ENCODE measurements at places on chromosomes 6 and 20.
A peak's percentile ranks its signal among the peaks of the same experiment; 100 is the strongest.

GRCh38 chr6:129637340-129638054 lies 72.5 kb downstream of the ARHGAP18 start:
- DNase-seq, result no peak

GRCh38 chr6:15280028-15280427 lies 34.2 kb downstream of the JARID2 start:
- DNase-seq, result no peak

DNA sequence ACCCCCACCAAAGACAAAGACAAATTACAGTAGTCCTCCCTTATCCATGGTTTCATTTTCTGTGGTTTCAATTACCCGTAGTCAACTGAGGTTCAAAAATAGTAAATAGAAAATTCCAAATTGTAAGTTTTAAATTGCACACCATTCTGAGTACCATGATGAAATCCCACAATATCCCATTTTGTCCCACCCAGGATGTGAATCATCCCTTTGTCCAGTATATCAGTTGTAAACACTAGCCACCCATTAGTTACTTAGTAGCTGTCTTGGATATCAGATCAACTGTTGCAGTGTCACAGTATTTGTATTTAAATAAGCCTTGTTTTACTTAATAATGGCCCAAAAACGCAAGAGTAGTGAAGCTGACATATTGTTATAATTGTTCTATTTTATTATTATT lies 364.0 kb upstream of the ARID1B start:
- DNase-seq, result no peak

- no peak for DNase-seq
Observed at GRCh38 chr6:119259027-119259426, 90.5 kb downstream of the MAN1A1 start.

- DNase-seq, result peak; percentile 3
Observed at GRCh38 chr20:9457136-9457535, 57.3 kb upstream of the LAMP5 start.

- peak; percentile 34 for DNase-seq
Observed at GRCh38 chr6:2911171-2911570, 8.1 kb upstream of the SERPINB9 start.

DNA sequence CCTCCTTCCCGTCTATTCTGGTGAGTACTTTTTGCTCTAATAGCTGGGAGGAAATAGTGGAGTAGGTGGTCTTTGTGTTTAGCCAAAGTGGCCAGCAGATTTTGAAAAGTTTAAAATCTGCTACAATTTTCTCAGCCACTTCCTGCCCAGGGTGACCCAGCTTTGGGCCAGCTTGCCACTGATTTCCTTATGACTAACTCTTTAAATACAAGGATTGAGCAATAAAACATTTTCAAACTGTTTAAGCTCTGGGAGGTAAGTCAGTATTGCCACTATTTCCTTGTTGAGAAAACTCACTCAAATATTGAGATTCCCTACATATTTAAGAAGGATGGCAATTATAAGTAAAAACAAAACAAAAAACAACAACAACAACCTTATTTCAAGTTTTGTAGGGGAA lies 54.5 kb downstream of the TRMT11 start:
- DNase-seq, result no peak

GRCh38 chr20:58515233-58516212 lies at the start of gene APCDD1L:
Gene APCDD1L (minus strand): TSS chr20:58515399. CDS start chr20:58514707, 692 bp downstream.
- no peak for DNase-seq

GRCh38 chr20:48531505-48531904 lies 296.3 kb downstream of the PREX1 start:
- DNase-seq, result peak; percentile 14

- DNase-seq, result no peak
Observed at GRCh38 chr6:18160911-18161310, 5.7 kb downstream of the KDM1B start.

DNA sequence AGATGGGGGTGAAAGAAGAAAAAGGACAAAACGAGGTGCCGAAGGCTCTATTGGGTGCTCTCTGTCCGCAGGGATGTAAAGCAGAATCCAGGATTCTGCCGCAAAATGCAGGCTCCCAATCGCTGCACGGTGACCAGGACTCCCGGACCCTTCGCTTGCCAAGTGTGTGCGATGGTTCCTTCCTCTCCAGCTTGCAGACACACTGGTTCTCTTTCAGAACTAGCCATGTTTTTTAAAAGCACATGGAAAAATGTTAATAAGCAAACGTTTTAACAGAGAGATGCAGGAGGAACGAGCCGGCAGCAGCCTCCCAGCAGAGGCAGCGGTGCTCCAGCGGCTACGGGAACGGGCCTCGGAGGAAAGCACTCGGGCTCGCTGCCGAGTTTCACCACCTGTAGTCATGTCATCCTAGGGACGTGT lies 59.6 kb downstream of the ZNF831 start:
- DNase-seq, result no peak

GRCh38 chr6:156102129-156102528 lies 646.5 kb upstream of the NOX3 start:
- peak; percentile 23 for DNase-seq

DNA sequence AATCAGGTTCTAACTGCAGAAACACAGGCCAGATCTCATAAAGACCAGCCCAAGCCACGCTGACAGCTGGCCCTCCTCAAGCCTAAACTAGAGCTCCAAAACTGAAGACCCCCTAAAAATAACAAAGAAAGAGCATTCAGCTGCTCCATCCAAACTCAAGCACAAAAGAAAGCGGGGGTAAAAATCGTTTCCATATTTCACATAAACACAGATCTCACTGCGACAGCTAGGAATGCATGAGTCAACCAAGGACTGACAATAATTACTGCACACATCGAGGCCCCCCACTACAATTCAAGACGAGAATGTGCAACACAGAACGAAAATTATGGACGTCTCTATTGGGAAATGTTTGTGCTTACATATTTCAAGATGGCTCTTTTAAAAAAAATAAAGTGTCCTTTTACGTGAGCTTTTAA lies 31.1 kb downstream of the CNKSR3 start:
- no peak for DNase-seq

GRCh38 chr6:28977341-28978132 lies 27.6 kb downstream of the ZNF311 start:
- no peak for DNase-seq

GRCh38 chr20:63574829-63575743 lies 1.0 kb upstream of the HELZ2 start:
- no peak for DNase-seq

- DNase-seq, result peak; percentile 56
Observed at GRCh38 chr6:305371-306206, 13.3 kb downstream of the DUSP22 start.

DNA sequence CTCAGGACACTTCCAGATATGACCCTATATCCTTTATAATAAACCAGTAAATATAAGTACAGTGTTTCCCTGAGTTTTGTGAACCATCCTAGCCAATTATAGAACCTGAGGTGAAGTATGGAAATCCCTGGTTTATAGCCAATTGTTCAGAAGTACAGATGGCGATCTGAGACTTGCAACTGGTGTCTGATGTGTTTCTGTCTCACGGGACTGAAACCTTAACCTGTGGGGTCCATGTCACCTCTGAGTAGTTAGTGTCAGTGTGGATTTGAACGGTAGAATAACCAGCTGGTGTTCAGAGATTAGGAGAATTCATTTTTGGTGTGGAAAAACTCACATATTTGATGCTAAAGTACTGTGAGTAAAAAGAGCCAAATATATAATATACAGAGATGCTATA lies 606.6 kb downstream of the MAFB start:
- DNase-seq, result no peak

GRCh38 chr6:28597217-28597835 lies 71.6 kb downstream of the GPX5 start:
- no peak for DNase-seq

- DNase-seq, result no peak
Observed at GRCh38 chr20:11145616-11146015, 471.8 kb upstream of the JAG1 start.
